ENCODE measurements at places on chromosomes 5 and 9. TPM values are rescaled to one million over a fixed set of nuclear protein-coding genes. Genes with fewer than 3 reads are reported as not detected.
A peak's percentile ranks its signal among the peaks of the same experiment; 100 is the strongest.

- no peaks in the 10 kb centered on the region for H3K36me3 ChIP-seq
- H3K27ac ChIP-seq, result no peak overlapping the region
- H3K4me1 ChIP-seq, result no peaks in the 10 kb centered on the region
- DNase-seq, result no peak
Measured at GRCh38 chr9:68601081-68601480, 60.4 kb upstream of the TMEM252 start.

Gene CXCL14
- total RNA-seq, result not detected

GRCh38 chr5:110769000-110769681 is 30.3 kb downstream of the SLC25A46 start:
- H3K36me3 ChIP-seq, result no peaks in the 10 kb centered on the region
- H3K27me3 ChIP-seq, result no peaks in the 10 kb centered on the region
- DNase-seq, result peak; percentile 25
- no peak overlapping the region for H3K4me3 ChIP-seq
- no peaks in the 10 kb centered on the region for H3K4me1 ChIP-seq

Gene PCDHGB7
- total RNA-seq, result 10.4 TPM

Gene RFK
- total RNA-seq, result 14.4 TPM

- no peaks in the 10 kb centered on the region for H3K36me3 ChIP-seq
- DNase-seq, result no peak
- H3K4me1 ChIP-seq, result no peaks in the 10 kb centered on the region
- no peaks in the 10 kb centered on the region for H3K27me3 ChIP-seq
Measured at GRCh38 chr9:110405858-110406443, 68.3 kb upstream of the TXNDC8 start.

- H3K36me3 ChIP-seq, result peaks cover 50% of the 10 kb centered on the region
- no peak for DNase-seq
- no peak overlapping the region for H3K27ac ChIP-seq
- peaks cover 2% of the 10 kb centered on the region for H3K4me1 ChIP-seq
Measured at GRCh38 chr9:120783602-120784047, 9.6 kb downstream of the FBXW2 start.

Gene LURAP1L
- total RNA-seq, result not detected

DNA sequence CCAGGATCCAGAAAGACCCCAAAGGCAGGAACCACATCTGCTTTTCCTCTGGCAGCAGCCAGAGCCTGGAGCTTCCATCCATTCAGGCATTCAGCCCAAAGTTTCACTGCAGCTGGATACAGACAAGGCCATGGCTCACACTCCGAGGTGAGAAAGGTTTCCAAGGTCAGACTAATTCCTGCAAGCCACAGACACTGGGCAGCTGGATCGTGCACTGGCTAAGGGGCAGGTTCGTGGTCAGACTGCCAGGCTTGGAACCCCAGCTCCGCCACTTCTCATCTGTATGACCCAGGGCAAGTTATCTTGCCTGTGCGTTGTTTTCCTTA is 36.9 kb downstream of the SPOCK1 start:
- no peak overlapping the region for H3K4me3 ChIP-seq
- H3K36me3 ChIP-seq, result no peaks in the 10 kb centered on the region
- no peak for DNase-seq

Gene WDR38
- not detected for total RNA-seq

Gene SPATA31D4
- not detected for total RNA-seq

DNA sequence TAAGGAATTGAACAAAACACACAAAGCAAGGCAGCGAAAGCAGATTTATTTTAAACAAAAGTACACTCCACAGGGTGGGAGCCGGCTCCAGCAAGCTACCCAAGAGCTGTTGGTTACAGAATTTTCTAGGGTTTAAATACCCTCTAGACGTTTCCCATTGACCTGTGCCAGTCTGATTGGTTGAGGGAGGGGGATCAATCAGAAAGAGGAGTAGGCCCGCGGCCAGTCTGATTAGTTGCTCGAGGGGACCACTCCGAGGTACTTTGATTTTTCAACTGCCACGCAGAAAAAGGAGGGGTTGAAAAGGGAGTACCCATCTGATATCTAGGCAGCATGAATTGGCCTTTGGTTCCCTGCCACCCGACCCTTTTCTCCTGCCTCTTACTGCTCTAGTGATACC is 998 bp downstream of the SRP19 start:
- peaks cover 31% of the 10 kb centered on the region for H3K4me1 ChIP-seq
- no peak for DNase-seq
- no peaks in the 10 kb centered on the region for H3K27me3 ChIP-seq
- H3K27ac ChIP-seq, result peak overlapping the region; percentile 76

GRCh38 chr9:19665146-19665863 is 123.5 kb downstream of the SLC24A2 start:
- H3K27me3 ChIP-seq, result no peaks in the 10 kb centered on the region
- no peak for DNase-seq
- H3K27ac ChIP-seq, result no peak overlapping the region
- no peaks in the 10 kb centered on the region for H3K4me1 ChIP-seq

Gene GLDC
- not detected for total RNA-seq

GRCh38 chr5:32710550-32711361 is at the start of gene NPR3:
Gene NPR3 (plus strand): TSS chr5:32711321. CDS start chr5:32711777, 456 bp downstream.
- H3K27me3 ChIP-seq, result no peaks in the 10 kb centered on the region
- H3K27ac ChIP-seq, result no peak within 1 kb of the TSS
- no peaks in the 10 kb centered on the region for H3K36me3 ChIP-seq
- H3K4me3 ChIP-seq, result no peak within 1 kb of the TSS

- no peaks in the 10 kb centered on the region for H3K27me3 ChIP-seq
- no peak overlapping the region for H3K27ac ChIP-seq
- H3K4me1 ChIP-seq, result no peaks in the 10 kb centered on the region
- no peak overlapping the region for H3K4me3 ChIP-seq
- DNase-seq, result peak; percentile 15
- H3K36me3 ChIP-seq, result no peaks in the 10 kb centered on the region
Measured at GRCh38 chr5:31574772-31575171, 42.7 kb downstream of the C5orf22 start.

Gene PCDHB8
- not detected for total RNA-seq

GRCh38 chr5:17147617-17148016 is 69.8 kb upstream of the BASP1 start:
- H3K27ac ChIP-seq, result no peak overlapping the region
- no peaks in the 10 kb centered on the region for H3K27me3 ChIP-seq
- no peaks in the 10 kb centered on the region for H3K4me1 ChIP-seq
- H3K4me3 ChIP-seq, result no peak overlapping the region
- DNase-seq, result no peak

Measured in Karpas-422 (cell line).